ENCODE measurements at places on chromosomes 16 and 17. TPM values are rescaled to one million over a fixed set of nuclear protein-coding genes. Genes with fewer than 3 reads are reported as not detected.

Gene RNF151
- not detected for total RNA-seq

Gene CLEC3A
- not detected for total RNA-seq

Gene SRCIN1
- 2.0 TPM for total RNA-seq

Gene ABCC12
- total RNA-seq, result not detected

Gene SLC5A10
- total RNA-seq, result not detected

DNA sequence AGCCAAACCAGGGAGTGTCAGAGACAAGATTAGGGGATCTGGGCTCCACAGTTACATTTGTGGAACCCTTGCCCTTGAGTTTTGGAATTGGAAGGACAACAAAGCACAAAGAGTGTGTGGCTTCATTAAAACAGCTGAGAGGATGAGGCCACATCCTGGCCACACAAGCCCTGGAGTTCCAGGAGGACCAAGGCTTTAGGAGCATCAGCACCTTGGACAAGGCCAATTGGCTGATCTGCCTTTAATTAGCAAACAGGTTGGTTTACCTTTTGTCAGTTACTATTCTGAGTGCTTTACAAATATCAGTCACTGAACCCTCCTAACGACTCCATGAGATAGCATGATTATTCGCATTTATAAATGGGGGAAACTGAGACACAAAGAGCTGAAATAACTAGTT is 54.7 kb downstream of the SLC6A2 start:
- DNase-seq, result no peak

GRCh38 chr16:50469744-50470321 is 78.4 kb upstream of the NKD1 start:
- DNase-seq, result no peak

- no peak for DNase-seq
These were observed 59.2 kb downstream of the B9D1 start for GRCh38 chr17:19303367-19303776.

DNA sequence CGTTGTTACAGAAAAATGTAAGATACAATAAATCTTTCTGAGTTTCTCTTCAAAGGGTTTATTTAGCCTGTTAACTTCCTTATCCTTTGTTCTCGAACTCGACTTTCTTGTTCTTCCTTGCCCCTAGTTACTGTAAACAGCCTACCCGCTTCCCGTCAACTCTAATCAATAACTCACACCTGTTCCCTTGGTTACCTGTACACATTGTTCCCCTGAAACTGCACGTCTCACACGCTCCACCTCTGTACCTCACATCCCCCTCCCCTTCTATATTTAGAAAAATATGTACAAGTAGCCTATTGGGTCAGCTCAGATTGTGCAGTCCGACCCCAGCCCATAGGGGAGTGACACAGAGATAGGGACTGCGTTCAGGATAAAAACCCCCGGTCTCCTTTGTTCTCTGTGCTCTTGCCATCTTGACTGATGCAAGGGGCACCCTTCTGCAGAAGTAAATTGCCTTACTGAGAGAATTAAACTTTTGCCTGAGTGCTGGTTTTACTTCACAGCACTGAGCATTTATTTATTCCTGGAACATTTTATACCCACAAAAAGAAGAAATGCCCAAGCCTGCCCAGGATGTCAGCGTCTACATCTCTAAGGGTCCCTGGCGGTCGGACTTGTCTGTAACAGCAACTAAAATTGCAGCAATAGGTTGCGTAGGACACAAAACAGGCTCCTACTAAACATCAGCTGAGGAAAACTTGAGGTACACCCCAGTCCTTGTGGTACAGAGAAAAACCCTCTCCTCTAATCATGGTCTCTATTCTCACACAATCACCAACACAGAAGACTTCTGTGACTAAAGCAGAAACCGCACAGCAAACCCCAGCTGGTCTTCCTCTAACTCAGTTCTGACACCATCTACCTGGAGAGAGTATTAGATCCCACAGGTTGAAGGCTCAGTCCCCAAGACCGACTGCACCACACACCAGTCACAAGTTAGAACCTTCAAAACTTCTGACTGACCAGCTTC is 11.3 kb downstream of the WDR45B start:
- no peak for DNase-seq

DNA sequence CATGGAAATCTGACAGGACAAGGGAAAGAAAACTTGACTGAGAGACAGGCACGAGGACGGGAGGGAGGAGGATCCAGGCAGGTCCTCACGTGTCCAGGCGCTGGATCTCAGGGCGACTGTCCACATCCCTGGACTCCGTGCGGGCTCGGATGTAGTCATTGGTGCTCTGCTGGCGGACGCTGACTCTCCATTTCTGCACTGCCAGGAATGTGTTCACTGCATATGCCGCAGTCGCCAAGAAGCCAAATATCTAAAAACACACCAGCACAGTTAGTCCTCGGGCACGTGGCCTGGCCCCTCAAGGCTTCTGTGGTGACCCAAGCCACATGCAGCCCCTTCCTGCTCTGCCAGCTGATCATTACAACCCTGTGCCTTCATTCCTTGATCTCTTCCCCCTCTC is 17.5 kb downstream of the CMTM3 start:
- no peak for DNase-seq
